ENCODE measurements at places on chromosomes 1 and 21.

DNA sequence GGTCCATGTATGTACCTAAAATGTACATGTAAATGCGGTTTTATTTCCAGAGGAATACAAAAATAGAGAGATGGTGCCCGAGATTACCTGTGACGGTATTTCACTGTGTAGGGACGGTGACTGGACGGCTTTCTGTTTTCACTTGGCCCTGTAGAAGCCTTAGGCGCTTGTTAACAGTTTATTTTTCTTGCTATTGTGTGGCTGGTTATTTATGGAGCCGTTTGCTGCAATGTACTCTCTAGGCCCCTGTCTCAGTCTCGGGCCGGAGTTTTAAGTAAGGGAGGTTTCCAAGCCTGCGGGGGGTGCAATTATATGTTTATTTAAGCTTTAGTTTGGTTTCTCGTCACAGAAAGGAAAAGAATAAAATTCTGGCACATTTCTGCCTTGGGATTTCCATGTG is 413 bp downstream of the EFCAB7 start:
- DNase-seq, result no peak

GRCh38 chr1:244049162-244050013 is 1.7 kb upstream of the ZBTB18 start:
- DNase-seq, result peak; percentile 94

DNA sequence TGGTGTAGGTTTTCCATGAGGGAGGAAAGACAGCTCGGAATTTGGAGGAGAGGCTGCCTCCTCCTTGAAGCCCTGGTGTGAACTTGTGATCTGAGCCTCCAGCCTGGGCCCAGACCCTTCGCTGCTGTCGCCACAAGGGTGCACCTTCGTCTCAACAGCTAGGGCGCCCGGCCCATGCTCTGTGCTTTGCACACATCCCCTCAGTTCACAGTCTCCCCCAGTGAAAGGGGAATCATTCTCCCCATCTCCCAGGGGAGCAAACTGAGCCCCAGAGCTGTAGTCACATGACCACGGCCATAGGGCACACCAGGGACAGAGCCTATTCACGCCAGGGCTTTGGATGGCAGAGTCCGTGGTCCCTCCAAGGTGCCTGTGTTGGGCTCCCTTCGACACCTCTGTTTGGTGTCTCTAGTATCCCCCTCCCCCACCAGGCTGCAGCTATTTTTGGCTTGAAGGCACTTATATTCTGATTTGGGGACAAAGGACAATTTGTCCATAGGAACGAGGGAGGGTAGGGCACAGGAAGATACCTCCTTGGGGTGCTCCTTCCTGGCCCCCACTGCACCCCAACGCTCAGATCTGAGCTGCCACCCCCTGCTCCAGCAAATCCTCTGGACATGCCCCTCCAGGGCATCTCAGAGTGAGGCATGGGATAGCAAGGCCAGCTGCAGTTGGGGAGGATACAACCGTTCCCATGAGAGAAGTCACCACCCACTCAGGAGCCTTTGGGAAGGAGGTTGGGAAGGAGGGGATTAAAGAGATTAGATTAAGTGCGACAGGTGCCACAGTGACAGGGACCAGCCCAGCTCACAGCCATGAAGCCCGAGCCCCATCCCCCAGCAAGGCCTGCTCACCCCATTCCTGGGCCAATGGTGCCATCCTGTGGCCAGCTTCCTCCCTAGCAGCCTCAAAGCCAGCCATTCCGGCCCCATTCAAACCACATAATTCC is 15.7 kb downstream of the MATN1 start:
- peak; percentile 86 for DNase-seq

DNA sequence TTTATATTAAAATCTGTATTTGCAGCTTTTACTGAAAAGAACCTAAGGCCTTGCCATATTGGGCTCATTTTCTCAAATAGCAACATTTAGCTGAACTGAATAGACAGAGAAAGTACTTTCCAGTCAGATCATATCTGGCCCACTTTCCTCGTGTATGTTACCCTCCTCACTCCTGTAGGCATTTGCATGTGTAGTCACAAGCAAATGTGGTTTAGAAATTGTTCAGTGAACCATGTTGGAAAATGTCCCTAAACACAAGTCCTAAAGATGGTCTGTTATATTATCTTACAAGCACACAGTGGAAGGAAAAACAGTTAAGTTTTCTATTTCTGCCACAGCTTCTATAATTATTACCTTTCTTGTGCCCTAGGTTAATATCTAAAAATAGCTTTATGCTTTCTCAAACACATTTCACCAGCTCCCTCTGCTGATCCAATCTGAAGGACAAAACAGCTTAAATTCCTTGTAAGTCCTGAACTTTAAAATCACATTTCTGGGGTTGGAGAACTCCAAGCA is 606 bp upstream of the FMO4 start:
- no peak for DNase-seq

DNA sequence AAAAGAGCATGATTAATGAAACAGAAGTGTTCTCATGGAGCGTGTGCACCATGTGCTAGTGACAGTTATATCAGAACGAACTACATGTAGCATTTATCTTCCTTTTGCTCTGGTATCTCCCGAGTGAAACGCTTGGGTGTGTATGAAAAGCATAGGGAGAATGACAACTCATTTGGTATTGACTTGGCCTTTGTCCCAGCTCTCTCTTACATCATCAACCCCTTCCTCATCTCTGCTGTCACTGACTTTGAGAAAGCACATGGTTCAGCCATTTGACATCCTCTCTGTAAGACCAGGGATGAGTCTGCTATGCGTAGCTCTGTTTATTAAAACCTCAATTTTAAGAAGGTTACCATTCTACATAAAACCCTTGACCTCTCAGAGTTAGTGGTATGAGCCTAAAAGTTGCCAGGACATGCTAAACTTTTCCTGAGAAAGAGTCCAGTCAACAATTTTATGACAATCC is 201.0 kb downstream of the NRIP1 start:
- no peak for DNase-seq

Measured in spleen (tissue), 13 donors.